NCI-H1105 (cell line): ENCODE measurements at places on chromosomes 16 and 17.

DNA sequence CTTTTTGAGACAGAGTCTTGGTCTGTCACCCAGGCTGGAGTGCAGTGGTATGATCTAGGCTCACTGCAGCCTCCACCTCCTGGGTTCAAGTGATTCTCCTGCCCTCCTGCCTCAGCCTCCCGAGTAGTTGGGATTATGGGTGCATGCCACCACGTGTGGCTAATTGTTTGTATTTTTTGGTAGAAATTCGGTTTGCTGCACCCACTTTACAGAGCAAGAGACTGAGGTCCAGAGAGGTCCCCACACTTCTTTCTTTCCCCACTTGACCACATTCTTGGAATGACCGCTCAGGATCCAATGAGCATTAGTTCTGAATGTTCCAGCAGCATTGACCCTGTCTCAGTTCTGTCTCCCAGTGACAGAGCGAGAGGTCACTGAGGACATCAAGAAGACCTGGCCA is 5.3 kb upstream of the SLC16A3 start:
- no peak for DNase-seq

DNA sequence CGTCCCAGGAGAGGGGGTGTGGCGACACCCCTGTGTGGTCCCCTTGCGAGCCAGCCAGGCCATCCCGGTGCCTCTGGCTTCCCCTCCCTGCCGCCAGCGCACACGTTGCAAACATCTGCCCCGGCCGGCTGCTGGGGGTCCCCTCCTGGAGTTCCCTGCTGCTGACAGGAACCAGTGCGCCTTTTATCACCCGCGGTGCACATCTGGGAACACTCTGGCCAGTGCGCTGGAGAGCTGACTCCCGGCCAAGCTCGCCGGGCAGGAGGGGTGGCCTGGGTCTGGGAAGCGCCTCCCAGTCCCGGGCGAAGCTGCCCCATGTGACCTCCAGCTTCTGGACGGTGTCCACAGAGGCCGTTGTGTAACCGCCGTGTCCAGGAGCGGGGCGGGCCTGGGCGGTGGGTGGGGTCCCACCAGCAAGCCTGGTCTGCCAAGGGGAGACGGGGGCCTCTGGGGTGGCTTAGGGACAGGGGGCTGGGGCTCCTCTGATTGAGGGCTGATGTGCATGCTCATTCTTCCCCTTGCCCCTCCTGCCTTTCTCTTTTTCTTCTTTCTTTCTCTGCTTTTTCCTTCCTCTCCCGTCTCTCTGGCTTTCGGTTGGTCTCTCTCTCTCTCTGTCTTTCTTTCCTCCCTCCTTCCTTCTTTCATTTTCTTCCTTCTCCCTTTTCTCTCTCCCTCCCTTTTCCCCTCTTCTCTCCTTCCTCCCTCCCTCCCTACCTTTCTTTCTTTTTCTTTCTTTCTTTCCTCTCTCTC is 25.2 kb upstream of the CIBAR2 start:
- DNase-seq = no peak

- DNase-seq = no peak
These were observed 81.2 kb downstream of the ZNF18 start for GRCh38 chr17:11916091-11916490.

GRCh38 chr16:28504707-28505404 is 1.8 kb downstream of the IL27 start:
- DNase-seq = no peak

DNA sequence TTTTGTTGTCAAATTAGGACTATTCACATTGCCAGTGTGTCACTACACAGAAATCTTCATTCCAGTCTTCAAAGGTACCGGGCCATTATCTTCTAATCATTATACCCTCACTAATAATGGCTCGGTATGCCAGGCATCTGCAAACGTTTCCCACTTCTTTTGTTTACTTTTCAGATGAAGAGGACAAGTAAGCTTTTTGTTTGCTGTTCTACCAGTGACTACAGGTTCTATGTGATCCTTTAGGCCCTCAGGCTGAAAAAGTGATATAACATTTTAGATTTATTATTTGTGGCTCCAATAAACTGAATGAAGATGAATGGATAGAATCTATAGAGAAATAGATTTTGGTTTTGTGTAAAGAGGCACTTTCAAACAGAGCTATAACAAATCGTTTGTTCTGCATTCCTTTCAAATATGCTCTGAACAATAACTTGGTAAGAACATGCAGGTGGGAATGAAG is 403 bp upstream of the KRTAP3-1 start:
- DNase-seq = peak; percentile 62

GRCh38 chr16:370979-371514 is 709 bp upstream of the MRPL28 start:
- no peak for DNase-seq

DNA sequence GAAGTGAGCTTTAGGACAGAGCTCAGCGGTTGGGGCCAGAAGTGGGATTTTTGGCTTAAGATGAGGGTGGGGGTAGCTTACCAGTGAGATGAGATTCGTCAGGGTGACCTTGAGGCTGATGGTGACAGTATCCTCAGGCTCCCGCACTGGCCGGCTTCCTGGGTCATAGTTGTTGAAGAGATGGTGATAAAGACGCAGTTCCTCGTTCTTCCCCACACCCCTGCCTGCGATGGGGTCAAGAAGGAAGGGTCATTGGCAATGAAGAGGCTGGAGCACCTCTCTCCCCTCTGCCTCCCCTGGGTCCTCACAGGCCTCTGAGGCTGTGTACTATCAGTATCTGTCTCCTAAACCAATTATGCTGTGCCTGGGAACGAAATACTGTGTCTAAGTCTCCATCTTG is 358 bp downstream of the CHRNE start:
- DNase-seq = no peak

- DNase-seq = no peak
These were observed 37.8 kb downstream of the TIMM22 start for GRCh38 chr17:1034652-1035210.

DNA sequence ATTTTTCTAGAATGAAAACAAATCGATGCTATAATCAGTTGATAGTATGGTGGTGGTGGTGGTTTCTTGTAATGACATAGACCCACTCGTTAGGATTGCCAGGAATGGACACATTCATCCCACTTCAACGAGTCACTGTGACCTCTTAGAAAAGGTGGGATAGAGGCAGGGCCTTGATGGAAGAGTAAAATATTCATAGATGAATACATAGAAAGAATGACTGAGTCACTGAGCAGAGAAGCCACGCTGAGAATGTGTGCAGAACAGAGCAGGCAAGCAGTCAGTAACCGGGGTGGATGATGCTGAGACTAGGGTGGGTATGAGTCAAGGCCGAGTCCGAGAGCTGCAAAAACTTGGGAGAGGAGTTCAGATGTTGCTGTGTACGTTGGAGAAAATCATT is 129.9 kb downstream of the PITPNC1 start:
- no peak for DNase-seq

DNA sequence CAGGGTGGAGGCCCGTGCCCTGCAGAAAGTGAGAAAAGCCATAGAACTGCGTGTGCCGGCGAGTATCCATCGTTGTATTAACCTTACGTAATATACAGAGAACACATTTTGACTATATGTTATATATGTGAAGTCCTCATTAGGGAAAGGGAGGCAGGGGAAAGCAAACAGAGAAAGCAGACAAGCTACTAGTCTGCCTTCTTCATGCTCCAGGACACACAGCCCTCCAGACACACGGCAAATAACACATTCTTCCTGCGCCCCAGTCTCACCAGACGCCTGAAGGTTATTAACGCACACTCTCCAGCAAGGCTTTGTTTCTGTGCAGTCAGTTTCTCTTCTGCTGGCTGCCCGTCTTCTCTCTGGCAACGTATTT is 28.8 kb downstream of the PRDM7 start:
- no peak for DNase-seq

GRCh38 chr16:2532494-2533141 is 1.4 kb upstream of the CEMP1 start:
- DNase-seq = peak; percentile 35

DNA sequence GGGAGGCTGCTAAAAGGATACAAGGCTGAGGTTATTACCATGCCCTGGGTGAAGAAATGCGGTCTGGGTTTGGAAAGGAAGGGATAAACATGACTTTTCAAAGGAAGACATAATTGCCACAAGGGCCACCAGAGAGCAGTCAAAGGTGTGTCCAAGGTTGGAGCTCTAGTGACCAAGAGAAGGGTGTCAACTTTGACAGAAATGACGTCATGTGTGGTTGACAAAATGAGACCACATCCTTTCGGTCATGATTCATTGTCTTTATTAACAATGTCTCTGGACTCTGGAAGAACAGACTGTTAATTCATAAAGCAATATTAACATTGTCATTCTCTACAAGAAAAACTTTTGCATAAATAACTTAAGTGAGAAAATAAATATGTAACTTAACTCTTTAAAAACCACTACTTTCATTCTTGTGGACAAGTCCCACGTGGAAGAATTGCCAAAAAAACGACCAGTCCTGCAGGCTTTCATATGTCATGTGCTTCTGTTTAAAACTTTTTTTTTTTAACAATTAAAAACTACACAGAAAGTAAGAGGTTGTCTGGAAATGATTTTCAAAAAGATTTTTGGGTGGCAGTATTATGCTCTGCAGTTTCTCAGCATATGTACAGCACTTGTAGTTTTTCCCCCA is 5.0 kb downstream of the SOST start:
- DNase-seq = no peak

GRCh38 chr17:47719411-47720152 is 13.5 kb upstream of the TBX21 start:
- DNase-seq = no peak

- no peak for DNase-seq
These were observed 49.3 kb downstream of the NXN start for GRCh38 chr17:930258-930657.

GRCh38 chr16:70163596-70163995 is 10.0 kb upstream of the CLEC18C start:
- DNase-seq = no peak

DNA sequence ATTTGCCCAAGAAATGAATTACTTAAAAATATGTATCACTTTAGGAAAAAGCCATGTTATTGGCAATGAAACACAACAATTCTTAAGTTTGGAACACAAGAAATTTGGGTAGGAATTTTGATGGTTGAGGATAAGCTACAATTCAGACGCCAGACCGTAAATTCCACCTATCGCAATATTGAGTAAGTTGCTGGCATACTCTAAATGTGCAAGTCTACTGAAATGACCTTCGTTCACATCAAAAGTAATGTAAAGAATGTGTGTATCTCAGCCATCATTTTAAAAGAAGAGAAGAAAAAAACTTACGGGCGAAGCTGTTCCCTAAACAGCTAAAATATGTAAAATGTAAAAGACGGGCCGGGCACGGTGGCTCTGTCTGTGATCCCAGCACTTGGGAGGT is 33.4 kb downstream of the UBE2G1 start:
- DNase-seq = no peak

- DNase-seq = no peak
These were observed 170.5 kb downstream of the TANC2 start for GRCh38 chr17:63136369-63137012.

DNA sequence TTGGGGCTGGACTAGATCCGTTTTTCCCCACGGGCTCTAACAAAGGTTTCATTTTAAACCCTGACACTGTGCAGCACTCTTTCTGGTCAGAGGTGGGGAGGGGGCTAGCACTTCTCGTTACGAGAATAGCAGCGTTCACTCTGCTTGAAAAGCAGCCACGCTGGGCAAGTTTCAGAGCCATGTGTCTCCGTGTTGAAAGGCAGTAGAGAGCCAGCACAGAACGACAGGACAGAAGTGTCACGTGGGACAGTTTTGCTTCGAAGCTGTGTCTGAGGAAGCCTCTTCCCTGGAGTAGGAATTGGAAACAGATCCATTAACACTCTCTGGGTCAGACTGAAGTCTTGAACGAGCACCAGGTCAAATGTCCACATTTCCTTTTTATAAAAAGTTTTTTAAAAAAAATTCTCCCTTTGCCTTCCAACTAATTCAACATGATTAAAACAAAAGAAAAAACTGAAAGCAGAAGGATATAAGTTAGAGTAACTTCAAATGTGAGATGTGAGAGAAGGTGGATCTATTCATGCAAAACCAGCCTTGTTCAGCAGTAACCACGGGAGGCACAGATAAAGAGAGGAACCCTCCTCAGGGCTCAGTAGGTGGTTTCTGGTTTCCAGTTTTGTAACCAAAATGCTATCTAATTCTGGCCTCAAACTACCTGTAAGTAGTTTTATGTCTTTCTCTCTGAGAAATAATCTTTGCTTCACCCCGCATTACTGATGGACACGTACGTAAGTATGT is 65.0 kb downstream of the SMG6 start:
- DNase-seq = no peak

- DNase-seq = no peak
These were observed 136.7 kb downstream of the XYLT1 start for GRCh38 chr16:17334096-17334495.

GRCh38 chr17:60392845-60393702 is 1.1 kb upstream of the USP32 start:
- peak; percentile 55 for DNase-seq

DNA sequence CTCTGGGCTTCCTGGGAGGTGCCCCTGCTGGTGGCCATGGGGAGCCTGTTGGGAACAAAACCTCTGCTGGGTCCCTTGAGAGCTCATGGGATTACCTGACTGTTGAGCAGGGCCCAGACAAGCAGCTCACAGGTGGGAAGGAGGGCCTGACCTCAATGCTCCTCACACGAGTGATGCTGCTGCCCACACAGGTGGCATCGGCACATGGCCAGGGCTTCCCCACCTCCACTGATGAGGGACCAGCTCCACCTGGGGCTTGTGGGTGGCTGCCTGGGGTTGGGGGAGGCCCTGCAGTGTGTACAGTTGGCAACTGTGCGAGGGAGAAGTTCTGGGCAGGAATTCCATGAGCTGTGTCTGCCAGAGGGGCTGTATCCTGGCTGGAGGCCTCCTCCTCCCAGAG is 87.8 kb upstream of the NLRP1 start:
- DNase-seq = no peak

GRCh38 chr16:88002211-88002610 is 51.0 kb downstream of the BANP start:
- DNase-seq = no peak

- DNase-seq = no peak
These were observed 1.1 kb upstream of the TFAP4 start for GRCh38 chr16:4273858-4274311.

- peak; percentile 99 for DNase-seq
These were observed at the start of gene MIS12 for GRCh38 chr17:5486206-5487124. Gene MIS12 (plus strand): TSS chr17:5486566. CDS start chr17:5488863, 2,297 bp downstream.

DNA sequence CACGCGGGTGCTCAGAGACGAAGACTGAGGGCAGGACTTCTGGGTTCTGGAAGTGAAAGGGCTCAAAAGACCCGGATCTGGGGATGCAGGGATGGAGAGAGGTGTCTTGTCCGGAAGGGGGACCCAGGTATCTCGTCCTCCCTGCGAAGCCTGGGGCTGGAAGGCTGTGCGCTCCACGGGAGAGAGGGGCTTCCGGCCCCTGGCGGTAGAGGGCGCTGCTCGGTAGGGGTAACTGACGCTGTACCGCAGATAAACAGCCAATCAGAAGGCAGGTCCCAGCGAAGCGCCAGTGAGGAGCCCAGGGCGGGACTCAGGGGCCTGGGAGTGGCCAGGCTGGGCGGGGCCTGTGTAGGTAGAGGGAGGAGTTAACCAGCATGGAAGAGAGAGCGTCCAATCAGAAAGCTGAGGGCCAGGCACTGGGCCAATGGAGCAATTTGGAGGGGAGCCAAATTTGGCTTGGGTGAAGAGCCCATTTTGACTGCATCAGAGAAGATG is 804 bp downstream of the TGFB1I1 start:
- DNase-seq = peak; percentile 39
